ENCODE measurements at places on chromosomes 4 and X.
A peak's percentile ranks its signal among the peaks of the same experiment; 100 is the strongest.

- peak; percentile 59 for DNase-seq
These were observed 53.0 kb downstream of the DCUN1D4 start for GRCh38 chr4:51895816-51896408.

- DNase-seq: no peak
These were observed 3.6 kb downstream of the TLR1 start for GRCh38 chr4:38800961-38801450.

DNA sequence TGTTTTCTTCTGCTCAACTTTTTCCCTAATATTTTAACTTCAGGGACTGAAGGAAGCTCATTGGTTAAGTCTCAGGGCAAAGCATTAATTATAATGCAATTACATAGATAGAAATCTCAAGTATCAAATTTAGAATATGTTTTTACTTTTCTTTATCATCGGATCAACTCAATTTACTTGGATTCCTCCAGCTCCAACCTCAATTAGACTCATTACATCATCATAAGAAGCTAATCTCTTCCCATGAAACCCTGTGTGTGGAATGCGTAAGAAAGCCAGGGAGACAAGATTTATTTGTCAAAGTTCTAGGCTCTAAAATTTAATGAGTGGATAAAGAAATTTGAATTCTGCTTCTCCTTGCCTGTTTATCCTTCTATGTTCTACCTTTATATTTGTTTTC is 918.4 kb downstream of the ADGRL3 start:
- DNase-seq: no peak

GRCh38 chr4:57710053-57710452 is 599.9 kb upstream of the IGFBP7 start:
- DNase-seq: no peak

DNA sequence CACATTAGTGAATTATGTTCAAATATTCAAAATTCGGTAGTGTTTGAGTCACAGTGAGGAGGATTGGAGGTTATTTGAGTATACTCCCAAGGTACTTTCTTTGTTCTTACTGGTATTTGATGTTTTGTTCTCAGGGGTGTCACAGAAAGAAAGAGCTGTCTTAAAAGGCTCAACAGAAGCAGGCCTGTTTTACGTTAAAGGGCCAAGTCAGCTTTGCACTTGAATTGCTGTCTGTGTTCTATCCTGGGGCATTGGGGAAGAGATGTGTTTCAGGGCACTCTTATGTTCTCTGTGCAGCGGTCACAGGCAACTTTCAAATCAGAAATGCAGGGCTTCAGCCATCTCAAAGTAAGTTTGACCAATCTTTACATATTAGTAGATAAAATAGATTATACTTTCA is 1113.1 kb upstream of the LCORL start:
- DNase-seq: no peak

DNA sequence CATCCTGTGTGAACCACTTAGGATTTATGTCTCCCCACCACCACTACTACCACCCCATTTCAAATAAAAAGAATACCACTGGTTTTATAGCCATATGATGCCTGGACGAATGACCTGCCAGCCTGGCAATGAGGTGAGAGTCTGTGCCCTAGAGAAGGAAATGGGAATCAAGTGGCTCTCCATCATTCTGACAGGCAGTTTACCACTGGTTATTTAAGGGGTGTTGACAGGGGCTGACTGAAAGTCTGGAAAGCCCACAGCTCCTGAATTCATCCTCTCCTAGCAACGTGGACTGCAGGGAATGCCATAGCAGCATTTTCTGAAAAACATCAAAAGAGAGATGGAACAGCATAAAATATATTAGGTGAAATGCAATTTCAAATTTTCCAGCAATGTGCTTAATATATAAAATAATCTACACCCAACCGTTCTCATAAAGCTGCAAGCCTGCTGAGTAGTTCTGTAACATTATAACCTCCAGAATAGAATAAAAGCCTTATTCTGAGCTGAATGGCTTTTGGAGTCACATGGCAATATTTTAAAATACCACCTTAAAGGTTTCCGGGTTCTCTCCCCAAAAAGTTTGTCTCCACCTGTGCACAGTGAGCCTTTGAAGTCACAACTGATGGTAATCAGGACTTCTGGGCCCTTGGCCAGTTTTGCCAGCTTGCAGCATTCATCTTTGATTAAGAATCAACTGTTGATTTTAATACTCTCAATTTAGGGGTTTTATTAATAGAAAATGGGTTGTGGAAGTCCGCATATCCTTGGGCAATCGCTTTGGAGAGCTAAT is 121.5 kb downstream of the DCTD start:
- DNase-seq: no peak

- DNase-seq: no peak
These were observed 62.8 kb downstream of the PPP1R2C start for GRCh38 chrX:42714981-42715700.

DNA sequence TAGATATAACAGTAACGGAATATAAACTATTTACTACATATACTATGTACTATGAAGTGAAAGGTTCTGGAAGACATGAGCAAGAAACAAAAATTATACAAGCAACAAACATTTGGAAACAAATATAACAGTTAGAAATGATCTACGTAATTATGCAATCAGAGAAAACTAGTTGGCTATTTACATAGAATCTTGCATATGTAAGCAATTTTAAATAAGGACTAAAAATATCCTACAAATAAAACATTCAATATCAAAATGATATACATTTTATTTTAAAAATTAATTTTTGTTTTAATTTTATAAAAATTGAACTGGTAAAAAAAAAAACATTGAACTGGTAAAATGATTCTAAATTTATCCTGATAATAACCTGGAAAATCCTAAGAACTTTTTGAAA is 642.5 kb upstream of the PCDH10 start:
- DNase-seq: no peak

DNA sequence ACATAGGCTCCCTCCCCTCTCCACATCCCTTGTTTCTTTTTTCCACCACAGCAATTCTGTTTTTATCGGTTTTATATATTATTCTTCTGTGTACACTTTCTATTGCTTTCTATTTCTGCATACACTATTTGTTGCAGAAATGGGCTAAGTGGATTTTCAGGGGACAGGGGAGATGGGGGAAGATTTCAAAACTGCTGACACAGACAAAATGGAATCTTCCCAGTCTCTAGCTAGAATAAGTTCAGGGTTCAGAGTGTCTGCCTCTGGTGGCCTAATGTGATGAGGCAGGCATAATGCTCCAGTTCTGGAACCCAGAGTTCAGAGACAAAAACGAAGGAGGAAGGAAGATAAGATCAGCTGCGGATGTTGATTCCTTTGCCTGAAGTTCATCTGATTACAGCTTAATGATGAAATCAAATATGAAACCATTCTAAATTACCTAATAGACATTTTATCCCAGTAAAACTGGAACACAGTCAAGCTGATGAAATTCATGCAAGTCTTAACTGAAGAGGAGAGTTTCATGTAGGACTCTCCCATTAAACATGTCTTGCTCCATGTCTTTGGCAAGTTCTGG is 447.1 kb downstream of the AFF2 start:
- no peak for DNase-seq

- no peak for DNase-seq
These were observed 175.5 kb upstream of the GPRIN3 start for GRCh38 chr4:89482926-89483595.

DNA sequence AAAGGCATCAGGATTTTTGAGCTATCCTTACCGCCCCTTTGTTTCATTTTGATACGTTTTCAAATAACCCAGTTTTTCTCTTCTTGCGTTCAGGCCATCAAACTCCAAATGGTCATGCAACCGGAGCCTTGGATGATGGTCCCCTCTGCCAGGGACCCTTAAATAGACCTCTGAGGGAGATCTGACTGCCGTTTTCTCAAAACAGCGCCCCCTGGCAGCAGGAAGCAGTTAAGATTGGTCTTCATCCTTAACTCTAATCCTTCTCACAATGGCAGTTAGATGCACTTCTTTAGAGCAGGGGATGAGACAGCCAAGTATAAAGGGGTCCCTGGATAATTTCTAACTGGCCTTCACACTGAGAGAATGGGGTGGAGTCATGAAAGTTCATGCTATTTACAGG is 525.0 kb upstream of the SPANXN1 start:
- DNase-seq: no peak

GRCh38 chr4:57231781-57232180 is 121.6 kb upstream of the IGFBP7 start:
- no peak for DNase-seq

GRCh38 chr4:187887906-187888305 is 107.7 kb upstream of the ZFP42 start:
- no peak for DNase-seq

DNA sequence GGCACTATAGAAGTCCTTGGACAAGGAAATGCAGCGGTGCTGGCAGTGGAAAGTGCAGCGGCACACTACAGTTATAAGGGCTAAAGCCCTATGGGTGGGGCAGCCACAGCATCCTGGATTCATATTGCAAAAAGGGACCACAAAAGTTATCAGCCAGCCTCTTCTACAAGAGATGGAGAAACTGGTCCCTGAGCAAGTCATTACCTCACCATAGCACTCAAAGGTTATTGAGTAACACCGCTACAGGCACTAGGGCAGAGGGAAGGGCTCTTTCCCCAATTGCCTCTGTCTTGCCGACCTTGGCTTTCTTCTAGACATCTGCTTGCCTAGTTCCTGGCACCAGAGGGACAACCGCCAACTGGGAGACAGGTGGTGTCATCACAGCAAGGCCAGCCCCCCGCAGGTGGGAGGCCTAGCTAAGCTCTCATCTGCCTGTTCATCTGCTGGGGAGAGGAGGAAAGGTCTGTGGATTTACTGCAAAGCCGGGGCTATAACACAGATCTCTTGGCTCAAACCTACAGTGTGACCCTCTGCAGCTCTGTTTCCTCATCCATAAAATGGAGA is 600.0 kb downstream of the BCOR start:
- no peak for DNase-seq

GRCh38 chr4:85955620-85956292 is 404.1 kb downstream of the MAPK10 start:
- DNase-seq: no peak

- no peak for DNase-seq
These were observed 93.0 kb downstream of the CENPC start for GRCh38 chr4:67452100-67452845.

- no peak for DNase-seq
These were observed 32.6 kb downstream of the DOCK11 start for GRCh38 chrX:118528071-118528737.

GRCh38 chr4:41120297-41121217 is 93.8 kb downstream of the APBB2 start:
- DNase-seq: no peak

DNA sequence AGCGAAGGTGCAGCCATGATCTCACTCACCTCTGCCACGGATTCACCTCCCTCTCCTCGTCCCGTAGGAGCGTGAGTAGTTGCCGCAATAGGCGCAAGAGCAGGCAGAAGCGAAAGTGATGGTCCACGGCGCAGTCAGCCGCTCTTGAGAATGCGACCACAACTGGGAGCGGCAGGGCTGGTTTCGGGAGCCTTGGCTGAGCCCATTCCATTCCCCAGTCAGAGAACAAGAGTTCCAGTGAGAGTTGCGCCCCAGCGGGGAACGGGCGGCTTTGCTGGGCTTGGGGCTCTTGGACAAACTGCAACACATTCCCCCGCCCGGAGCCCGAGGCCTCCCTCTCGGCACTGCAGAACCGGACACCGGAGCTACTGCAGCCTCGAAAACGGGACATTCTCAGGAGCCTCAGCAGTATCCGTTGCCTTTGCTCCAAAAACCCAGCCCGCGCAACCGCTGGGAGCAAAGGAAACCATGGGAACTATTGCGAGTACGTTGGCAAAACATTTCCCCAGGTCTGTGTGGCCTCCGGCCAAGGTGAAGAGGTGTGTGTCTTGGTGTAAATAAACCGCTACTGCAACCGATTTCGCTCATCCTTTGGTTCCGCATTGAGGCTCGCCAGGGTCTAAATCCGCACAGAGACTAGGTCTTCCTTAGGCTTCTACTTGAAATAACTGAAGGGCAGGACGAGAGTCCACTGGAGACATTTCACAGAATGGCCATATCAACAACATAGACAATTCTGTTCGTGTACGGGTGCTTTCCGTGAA is 5.7 kb upstream of the ZBTB33 start:
- DNase-seq: peak; percentile 9

- peak; percentile 38 for DNase-seq
These were observed 371.0 kb downstream of the BCOR start for GRCh38 chrX:39726771-39727170.

DNA sequence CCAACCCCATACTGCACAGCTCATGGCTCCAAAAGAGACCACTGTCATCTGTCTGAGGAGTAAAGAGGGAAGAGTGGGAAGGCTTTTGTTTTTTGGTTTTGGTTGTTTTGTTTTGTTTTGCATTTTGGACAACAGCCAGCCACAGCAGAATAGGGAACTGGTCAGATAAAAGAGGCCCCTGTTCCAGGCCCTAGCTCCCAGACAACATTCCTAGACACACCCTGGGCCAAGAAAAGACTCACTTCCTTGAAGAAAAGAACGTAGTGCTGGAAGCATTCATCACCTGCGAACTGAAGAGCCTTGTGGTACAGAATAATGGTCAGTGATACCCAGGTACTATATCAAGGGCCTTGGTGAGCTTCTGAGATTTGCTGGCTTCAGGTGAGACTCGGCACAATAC is 619.4 kb upstream of the SPANXN1 start:
- no peak for DNase-seq

- no peak for DNase-seq
These were observed 17.1 kb upstream of the GALNT7 start for GRCh38 chr4:173151496-173151895.

- DNase-seq: no peak
These were observed 50.6 kb upstream of the TENM3 start for GRCh38 chr4:182192511-182193181.

GRCh38 chr4:57249083-57249482 is 138.9 kb upstream of the IGFBP7 start:
- no peak for DNase-seq

DNA sequence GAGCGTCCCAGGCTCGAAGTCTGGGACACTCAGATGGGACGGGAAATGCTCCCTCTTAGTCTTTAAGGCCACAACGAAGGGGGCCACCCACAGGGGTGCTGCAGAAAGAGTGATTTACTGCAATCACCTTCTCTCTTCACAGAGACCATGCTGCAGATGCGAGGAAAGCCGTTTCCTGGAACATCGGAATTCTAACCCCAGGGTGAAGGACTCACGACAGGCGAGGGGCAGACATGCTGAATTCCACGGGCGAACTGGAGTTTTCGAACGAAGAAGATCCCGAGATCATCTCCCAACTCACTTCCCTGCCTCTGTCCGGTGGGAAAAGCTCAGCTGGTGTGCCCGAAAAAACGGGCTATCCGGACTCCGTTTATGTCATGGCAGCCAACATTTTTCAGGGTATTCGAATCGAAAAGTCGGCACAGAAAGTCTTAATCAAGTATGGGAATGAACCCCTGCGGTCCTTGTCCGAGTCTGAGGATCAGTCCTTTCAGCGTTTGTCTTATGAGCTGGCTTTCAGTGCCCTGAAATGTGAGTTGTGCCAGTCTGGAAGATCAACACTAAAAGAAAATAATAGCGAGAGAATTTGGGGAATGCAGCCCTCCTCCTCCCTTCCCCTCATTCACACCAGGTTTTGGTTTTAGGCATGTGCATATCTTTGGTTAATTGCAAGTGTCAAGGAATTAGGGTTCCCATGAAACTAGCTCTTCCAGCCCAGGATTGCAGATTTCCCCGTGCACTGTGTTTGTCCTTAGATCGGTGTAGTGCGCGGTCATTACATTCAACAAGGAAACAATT is 905 bp downstream of the NSUN7 start:
- DNase-seq: no peak

All from HTR-8/SVneo (cell line).